ENCODE measurements at places on chromosomes 5 and 9. TPM values are rescaled to one million over a fixed set of nuclear protein-coding genes. Genes with fewer than 3 reads are reported as not detected.

DNA sequence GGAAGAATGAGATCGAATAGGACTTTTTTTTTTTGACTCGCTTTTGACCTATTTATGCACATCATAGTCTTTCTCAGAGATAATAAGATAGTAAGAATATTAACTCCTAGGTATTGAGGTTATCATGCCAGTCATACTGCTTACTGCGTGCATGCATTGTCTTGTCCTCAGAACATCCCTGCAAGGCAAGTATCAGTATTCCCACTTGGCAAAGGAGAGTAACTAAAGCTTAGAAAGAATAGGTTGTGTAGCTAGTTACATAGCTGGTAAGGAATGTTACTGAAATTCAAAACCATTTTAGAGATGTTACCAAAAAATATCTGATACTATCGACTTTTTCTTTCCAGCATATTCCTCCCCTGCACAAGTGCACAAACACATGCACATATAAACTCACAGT lies 296.1 kb upstream of the CLINT1 start:
- H3K4me3 ChIP-seq: no peak overlapping the region
- H3K27me3 ChIP-seq: no peaks in the 10 kb centered on the region
- no peaks in the 10 kb centered on the region for H3K4me1 ChIP-seq
- no peak for DNase-seq

DNA sequence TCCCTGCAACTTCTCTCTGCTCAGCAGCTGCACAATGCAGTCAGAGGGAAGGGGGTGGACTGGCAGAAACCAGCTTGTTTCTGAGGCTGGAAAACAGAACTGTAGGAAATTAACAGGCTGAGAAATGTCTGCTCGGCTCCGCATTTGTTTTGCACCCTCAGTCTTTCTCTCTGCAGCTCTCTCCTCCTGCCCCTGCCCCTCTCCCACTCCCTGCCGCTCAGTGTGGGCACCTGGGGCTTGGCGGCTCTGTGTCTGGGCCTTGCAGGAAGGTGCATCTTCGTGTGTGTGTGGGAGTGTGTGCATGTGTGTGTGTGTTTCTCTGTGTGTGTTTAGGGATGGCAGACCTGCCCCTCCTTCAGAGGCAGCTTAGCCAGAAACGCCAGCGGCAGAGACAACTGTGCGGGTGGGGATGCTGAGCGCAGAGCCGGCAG lies 53.0 kb downstream of the PCDH1 start:
- H3K36me3 ChIP-seq: no peaks in the 10 kb centered on the region
- DNase-seq: no peak
- no peak overlapping the region for H3K27ac ChIP-seq
- H3K4me3 ChIP-seq: no peak overlapping the region
- H3K4me1 ChIP-seq: peaks cover 10% of the 10 kb centered on the region

Gene EDIL3
- 290 TPM for total RNA-seq

GRCh38 chr5:171094356-171094755 lies 214.7 kb upstream of the TLX3 start:
- no peaks in the 10 kb centered on the region for H3K36me3 ChIP-seq
- H3K27me3 ChIP-seq: no peaks in the 10 kb centered on the region
- DNase-seq: no peak
- H3K4me1 ChIP-seq: peaks cover 11% of the 10 kb centered on the region

DNA sequence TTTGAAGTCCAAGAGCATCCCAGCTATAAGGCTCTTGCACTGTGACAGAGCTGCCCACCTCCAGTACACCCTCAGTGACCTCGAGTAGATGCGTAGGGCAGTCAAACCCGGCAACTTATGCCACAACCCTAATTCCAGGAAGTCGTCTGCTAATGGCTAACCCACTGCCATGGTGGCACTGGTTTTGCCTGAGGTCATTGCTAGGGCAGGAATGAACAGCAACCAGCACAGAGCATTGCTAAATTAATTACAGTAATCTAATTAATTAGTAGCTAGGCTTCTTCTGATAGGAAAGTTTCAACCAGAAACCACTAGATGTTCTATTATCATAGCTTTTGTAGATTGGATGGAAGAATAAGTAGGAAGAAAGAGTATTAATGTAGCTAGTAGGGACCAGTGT lies 122.8 kb downstream of the DPYSL3 start:
- H3K27me3 ChIP-seq: no peaks in the 10 kb centered on the region
- no peak for DNase-seq
- no peak overlapping the region for H3K27ac ChIP-seq
- no peaks in the 10 kb centered on the region for H3K4me1 ChIP-seq

- peaks cover 12% of the 10 kb centered on the region for H3K4me1 ChIP-seq
- no peak overlapping the region for H3K27ac ChIP-seq
- no peaks in the 10 kb centered on the region for H3K27me3 ChIP-seq
- no peak overlapping the region for H3K4me3 ChIP-seq
Measured at GRCh38 chr5:81830596-81830995, 79.7 kb upstream of the SSBP2 start.

- no peaks in the 10 kb centered on the region for H3K36me3 ChIP-seq
- no peak for DNase-seq
- H3K27me3 ChIP-seq: no peaks in the 10 kb centered on the region
- H3K4me1 ChIP-seq: no peaks in the 10 kb centered on the region
- no peak overlapping the region for H3K4me3 ChIP-seq
Measured at GRCh38 chr9:75499812-75500211, 390.7 kb upstream of the PCSK5 start.

GRCh38 chr5:179204572-179204971 lies 140.7 kb downstream of the ADAMTS2 start:
- no peak overlapping the region for H3K4me3 ChIP-seq
- H3K27me3 ChIP-seq: no peaks in the 10 kb centered on the region

GRCh38 chr5:73115399-73116051 lies 4.8 kb upstream of the TMEM171 start:
- H3K27me3 ChIP-seq: no peaks in the 10 kb centered on the region
- peak overlapping the region; percentile 60 for H3K27ac ChIP-seq
- H3K4me1 ChIP-seq: peaks cover 39% of the 10 kb centered on the region
- peak; percentile 92 for DNase-seq
- H3K4me3 ChIP-seq: no peak overlapping the region

GRCh38 chr9:3746296-3747275 lies 220.8 kb upstream of the RFX3 start:
- no peak overlapping the region for H3K4me3 ChIP-seq
- peaks cover 23% of the 10 kb centered on the region for H3K4me1 ChIP-seq
- no peaks in the 10 kb centered on the region for H3K36me3 ChIP-seq
- peak; percentile 36 for DNase-seq

- H3K36me3 ChIP-seq: no peaks in the 10 kb centered on the region
- no peak overlapping the region for H3K27ac ChIP-seq
- DNase-seq: no peak
- H3K27me3 ChIP-seq: no peaks in the 10 kb centered on the region
- H3K4me3 ChIP-seq: no peak overlapping the region
- no peaks in the 10 kb centered on the region for H3K4me1 ChIP-seq
Measured at GRCh38 chr5:61076626-61077025, 85.6 kb downstream of the SMIM15 start.

GRCh38 chr9:128556926-128557634 lies 4.7 kb downstream of the SPTAN1 start:
- no peaks in the 10 kb centered on the region for H3K27me3 ChIP-seq
- H3K36me3 ChIP-seq: peaks cover 29% of the 10 kb centered on the region
- no peak for DNase-seq
- H3K4me1 ChIP-seq: peaks cover 57% of the 10 kb centered on the region

DNA sequence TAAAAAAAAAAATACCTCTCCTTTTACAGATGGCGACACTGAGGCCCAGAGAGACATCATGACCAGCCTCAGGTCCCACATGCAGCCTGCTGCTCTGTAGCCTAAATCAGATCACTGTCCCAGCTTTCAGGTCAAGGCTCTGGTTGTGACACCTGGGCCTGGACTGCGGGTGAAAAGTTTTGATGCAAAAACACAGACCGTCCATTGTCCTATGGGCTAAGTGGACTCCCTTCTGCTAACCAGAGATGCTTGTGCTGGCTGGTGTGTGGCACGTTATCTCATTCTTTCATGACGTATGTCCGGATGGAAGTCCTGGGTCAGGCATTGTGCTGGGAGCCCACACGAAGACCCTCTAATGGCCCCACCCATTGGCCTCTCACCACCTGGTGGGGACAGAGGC lies 7.8 kb downstream of the NEK6 start:
- H3K27me3 ChIP-seq: no peaks in the 10 kb centered on the region
- no peak overlapping the region for H3K27ac ChIP-seq
- no peak for DNase-seq
- no peak overlapping the region for H3K4me3 ChIP-seq
- peaks cover 66% of the 10 kb centered on the region for H3K4me1 ChIP-seq

GRCh38 chr5:128470663-128471062 lies 67.4 kb downstream of the FBN2 start:
- no peaks in the 10 kb centered on the region for H3K27me3 ChIP-seq
- H3K4me1 ChIP-seq: no peaks in the 10 kb centered on the region
- H3K4me3 ChIP-seq: no peak overlapping the region
- DNase-seq: no peak
- no peak overlapping the region for H3K27ac ChIP-seq
- no peaks in the 10 kb centered on the region for H3K36me3 ChIP-seq

GRCh38 chr5:111927191-111927590 lies 170.2 kb upstream of the NREP start:
- H3K27ac ChIP-seq: 0 out of 2 replicates have a peak overlapping the region, but pooled peaks have one; percentile 22
- H3K4me1 ChIP-seq: peaks cover 10% of the 10 kb centered on the region
- H3K36me3 ChIP-seq: no peaks in the 10 kb centered on the region
- H3K27me3 ChIP-seq: no peaks in the 10 kb centered on the region
- DNase-seq: no peak

GRCh38 chr5:111255169-111255568 lies 31.0 kb downstream of the CAMK4 start:
- no peaks in the 10 kb centered on the region for H3K4me1 ChIP-seq
- H3K27ac ChIP-seq: no peak overlapping the region
- no peak for DNase-seq
- no peak overlapping the region for H3K4me3 ChIP-seq
- H3K36me3 ChIP-seq: no peaks in the 10 kb centered on the region

DNA sequence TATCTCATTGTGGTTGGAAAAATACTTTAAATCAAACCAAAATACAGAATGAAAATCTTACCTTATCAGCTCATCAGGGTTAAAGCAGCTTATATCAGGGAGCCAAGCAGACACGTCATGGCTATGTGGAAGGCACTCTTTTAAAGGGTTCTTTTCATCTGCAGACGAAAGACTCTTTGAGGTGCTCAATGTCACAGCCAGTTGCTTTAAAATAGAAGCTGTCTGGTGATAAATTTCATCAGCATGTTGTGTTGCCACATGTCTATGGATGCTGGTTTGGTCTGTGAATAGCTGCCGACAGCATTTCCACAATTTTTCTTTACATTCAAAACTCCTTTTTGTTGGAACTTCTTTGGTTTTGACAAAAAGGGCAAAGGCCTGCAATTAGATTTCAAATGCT lies 7.5 kb downstream of the TSTD2 start:
- peaks cover 19% of the 10 kb centered on the region for H3K4me1 ChIP-seq
- DNase-seq: no peak
- H3K27me3 ChIP-seq: no peaks in the 10 kb centered on the region
- H3K36me3 ChIP-seq: peaks cover 14% of the 10 kb centered on the region
- no peak overlapping the region for H3K27ac ChIP-seq

Gene BTNL8
- not detected for total RNA-seq

DNA sequence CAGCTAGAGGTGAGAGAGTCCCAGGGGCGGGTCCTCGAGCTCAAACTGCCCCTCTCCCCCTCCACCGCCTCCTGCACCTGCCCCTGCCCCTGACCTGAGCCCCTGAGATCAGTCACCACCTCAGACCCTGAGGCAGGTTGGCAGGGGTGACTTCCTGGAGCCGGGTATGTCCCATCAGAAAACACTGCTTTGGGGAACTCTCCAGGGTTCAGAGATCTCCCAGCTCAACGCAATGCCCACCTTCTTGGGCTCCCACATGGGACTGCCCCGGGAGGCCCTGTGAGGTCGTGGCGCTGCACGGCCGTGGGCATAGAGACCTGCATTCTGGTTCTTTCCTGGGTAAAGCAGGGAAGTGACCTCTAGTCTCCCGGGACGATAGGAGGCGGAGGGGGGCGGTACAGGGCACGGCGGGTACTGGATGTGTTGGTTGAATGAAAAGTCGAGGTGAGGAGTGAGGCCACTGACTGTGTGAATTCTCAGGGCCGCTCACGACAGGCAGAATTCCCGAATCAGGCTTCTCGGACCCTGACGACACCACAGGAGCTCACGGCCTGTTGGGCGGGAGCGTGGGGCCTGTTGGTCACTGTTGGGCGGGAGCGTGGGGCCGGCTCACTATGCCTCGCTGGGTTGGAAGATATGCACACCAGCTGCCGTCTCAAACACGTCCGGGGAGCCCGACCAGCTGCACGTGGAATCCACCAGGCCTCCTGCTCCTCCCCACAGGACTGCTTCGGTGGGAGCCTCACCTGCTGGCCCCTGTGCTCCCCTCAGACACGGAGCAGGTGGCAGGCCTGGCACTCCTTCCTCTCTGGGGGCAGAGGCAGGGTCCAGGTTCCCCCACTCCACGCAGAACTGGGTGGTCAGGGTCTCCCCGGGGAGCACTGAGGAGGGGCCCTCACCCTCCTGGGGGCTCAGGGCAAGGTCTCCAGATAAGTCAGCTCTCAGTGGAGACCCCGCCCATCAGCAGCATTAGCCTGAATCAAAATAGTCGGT lies 178.0 kb upstream of the PPP1R26 start:
- no peaks in the 10 kb centered on the region for H3K4me1 ChIP-seq
- H3K27ac ChIP-seq: no peak overlapping the region
- no peaks in the 10 kb centered on the region for H3K27me3 ChIP-seq
- no peak overlapping the region for H3K4me3 ChIP-seq
- no peaks in the 10 kb centered on the region for H3K36me3 ChIP-seq

DNA sequence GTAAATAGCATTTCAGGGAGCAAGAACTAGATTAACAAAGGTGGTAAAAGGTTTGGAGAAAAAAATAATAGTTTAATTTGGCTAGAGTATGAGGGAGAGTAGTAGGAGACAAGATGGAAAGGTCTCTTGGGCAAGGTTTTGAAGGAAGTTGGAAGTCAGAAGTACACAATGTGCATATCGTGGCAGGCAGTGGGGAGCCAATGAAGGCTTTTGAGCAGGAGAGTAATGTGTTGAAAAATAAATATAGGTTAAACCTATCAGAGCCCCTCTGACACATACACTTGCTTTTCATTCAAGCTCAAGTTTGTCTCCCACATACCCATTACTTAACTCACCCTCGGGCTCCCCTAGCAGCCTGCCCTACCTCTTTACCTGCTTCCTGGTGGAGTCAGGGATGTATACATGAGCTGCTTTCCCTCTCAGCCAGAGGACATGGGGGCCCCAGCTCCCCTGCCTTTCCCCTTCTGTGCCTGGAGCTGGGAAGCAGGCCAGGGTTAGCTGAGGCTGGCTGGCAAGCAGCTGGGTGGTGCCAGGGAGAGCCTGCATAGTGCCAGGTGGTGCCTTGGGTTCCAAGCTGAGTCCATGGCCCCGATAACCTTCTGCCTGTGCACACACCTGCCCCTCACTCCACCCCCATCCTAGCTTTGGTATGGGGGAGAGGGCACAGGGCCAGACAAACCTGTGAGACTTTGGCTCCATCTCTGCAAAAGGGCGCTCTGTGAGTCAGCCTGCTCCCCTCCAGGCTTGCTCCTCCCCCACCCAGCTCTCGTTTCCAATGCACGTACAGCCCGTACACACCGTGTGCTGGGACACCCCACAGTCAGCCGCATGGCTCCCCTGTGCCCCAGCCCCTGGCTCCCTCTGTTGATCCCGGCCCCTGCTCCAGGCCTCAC lies at the start of gene CA9:
Gene CA9 (plus strand): TSS at position 797 of the 893 bp plus-strand sequence. CDS start 32 bp downstream, at position 829.
- H3K27ac ChIP-seq: no peak within 1 kb of the TSS
- no peaks in the 10 kb centered on the region for H3K4me1 ChIP-seq
- no peaks in the 10 kb centered on the region for H3K27me3 ChIP-seq
- H3K36me3 ChIP-seq: no peaks in the 10 kb centered on the region

Data from SJSA1 (cell line).